Esophagus muscularis mucosa (tissue), 4 donors: ENCODE measurements at places on chromosomes 5 and 9. TPM values are rescaled to one million over a fixed set of nuclear protein-coding genes. Genes with fewer than 3 reads are reported as not detected.

DNA sequence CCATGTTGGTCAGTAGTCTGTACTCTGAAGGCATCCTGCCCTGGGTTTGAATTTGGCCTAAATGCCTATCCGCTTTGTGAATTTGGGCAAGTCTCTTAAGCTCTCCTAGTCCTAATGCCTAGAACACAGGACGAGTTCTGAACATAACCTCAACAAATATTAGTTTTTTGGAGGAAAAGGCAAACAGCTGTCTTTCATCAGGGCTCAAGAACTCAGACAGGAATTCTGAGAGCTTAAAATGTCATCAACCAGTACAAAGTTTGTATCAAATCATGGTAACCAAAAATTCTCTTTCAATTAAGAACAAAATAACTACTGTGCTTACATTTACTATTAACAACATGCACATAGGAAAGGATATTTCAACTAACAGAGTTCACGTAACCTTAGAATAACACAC, 182.5 kb upstream of the PPP1R2B start:
- DNase-seq: no peak
- no peak overlapping the region for H3K27ac ChIP-seq
- no peaks in the 10 kb centered on the region for H3K27me3 ChIP-seq
- H3K4me1 ChIP-seq: no peaks in the 10 kb centered on the region
- no peaks in the 10 kb centered on the region for H3K36me3 ChIP-seq
- H3K4me3 ChIP-seq: no peak overlapping the region

DNA sequence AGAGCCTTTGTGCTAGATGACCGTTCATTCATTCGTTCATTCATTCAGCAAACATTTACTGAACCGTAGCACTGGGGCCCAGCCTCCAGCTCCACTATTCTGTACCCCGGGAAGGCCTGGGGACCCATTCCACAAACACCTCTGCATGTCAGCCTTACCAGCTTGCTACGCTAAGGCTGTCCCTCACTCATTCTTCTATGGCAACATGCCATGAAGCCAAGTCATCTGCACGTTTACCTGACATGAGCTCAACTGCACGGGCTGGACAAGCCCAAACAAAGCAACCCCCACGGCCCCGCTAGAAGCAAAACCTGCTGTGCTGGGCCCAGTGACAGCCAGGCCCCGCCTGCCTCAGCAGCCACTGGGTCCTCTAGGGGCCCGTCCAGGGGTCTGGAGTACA, 6.0 kb downstream of the CEL start:
- DNase-seq: no peak
- no peaks in the 10 kb centered on the region for H3K36me3 ChIP-seq
- H3K27me3 ChIP-seq: no peaks in the 10 kb centered on the region
- no peak overlapping the region for H3K4me3 ChIP-seq
- H3K4me1 ChIP-seq: no peaks in the 10 kb centered on the region
- no peak overlapping the region for H3K27ac ChIP-seq

GRCh38 chr5:149280802-149281201, 9.1 kb downstream of the AFAP1L1 start:
- no peak overlapping the region for H3K27ac ChIP-seq
- no peaks in the 10 kb centered on the region for H3K27me3 ChIP-seq
- DNase-seq: no peak

PLGRKT gene
- 12.3 TPM for total RNA-seq

ISL1 gene
- not detected for total RNA-seq

SPINK13 gene
- not detected for total RNA-seq
